ENCODE measurements at places on chromosomes 7 and 10.

DNA sequence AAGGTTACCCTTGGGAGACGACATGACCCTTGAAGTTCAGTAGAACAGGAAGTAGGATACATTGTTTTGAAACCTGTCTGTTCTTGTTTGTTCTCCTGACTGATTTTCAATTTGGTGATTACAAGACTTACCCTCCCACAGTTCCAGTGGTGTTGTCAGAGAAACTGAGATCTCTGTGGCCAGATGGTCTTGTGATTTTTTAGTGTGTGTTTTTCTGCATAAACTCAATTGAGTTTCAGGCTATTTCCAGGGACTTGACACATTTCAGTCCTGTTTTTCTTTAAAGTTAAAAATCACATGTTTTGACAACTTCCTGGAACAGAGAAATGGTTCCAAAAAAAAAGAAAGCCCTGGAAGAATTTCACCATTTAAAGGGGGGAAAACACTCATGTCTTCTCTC is 22.3 kb downstream of the PIK3CG start:
- no peak for DNase-seq

- no peak for DNase-seq
Measured at GRCh38 chr7:114083166-114084001, 164.6 kb upstream of the PPP1R3A start.

DNA sequence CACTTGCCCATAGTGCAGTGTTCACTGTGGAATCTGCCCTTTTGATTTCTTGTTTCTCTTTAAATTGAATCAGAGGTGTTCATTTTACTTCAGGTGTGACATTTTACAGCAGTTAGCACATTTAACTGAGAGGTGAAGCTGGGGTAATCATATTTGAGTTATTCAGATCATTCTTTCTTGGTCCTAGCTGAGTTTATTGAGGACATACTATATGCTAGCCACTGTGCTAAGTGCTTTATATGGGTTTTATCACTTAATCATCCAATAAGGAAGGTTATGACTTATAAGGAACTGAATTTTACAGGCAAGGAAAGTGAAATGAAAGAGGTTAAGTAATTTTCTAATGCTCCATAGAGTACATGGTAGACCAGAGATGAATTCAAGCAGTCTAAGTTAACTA is 79.7 kb downstream of the PON1 start:
- no peak for DNase-seq

DNA sequence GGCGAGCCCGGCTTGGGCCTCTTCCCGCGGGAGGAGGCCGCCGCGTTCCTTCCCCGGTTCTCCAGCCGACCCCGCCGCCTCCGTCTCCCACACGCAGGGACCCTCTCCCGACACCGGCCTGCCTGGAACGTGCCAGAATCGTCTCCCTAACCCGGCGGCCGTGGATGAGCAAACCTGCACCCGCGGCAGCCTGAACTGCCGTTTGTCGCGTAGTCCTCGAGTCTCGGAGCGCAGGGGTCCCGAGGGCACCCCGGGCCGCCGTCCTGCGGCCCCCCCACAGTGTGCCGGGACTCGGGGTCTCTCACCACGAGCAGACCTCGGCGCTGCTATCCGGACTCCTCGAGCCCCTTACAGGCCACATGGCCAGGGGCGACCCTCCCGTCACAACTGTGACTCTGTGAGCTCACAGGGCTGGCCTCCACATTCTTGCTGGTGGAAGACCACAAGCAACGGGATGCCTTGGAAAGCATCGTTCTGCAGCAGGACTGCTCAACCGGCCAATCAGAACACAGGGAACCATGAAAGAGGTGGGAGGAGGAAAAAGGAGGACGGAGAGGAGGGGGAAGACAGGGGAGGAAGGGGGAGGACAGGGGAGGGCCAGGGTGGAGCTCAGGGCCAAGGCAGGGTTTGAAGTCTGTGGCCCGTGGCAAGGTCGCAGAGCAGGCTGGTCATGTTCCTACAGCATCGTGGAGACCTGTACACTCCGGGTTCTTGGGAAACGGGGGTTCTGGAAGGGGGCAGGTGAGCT is 276.9 kb downstream of the DNAJB6 start:
- no peak for DNase-seq

- DNase-seq: no peak
Measured at GRCh38 chr10:30708234-30708633, 78.7 kb upstream of the LYZL2 start.

DNA sequence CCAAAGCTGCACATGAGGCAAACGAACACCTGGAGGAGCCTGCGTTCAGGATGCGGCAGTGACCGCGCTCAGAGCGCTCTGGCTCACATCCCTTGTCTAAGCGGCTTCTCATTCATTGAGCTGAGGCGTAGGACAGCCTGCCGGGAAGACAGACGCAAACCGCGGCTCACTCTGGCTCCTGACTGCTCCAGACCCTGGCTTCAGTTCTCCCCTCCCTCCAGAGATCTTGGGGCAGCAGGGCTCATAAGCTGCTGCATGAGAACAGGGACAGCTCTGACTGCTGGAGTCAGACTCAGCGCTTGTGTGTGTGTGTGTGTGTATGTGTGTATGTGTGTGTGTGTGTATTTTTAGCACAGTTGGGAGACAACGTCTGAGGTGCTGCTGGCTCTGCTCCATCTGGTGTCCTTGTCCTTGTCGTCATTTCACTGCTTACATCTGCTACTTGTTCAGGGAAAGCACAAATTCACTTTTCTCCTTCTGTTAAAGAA is 15.8 kb upstream of the LYZL2 start:
- DNase-seq: no peak

DNA sequence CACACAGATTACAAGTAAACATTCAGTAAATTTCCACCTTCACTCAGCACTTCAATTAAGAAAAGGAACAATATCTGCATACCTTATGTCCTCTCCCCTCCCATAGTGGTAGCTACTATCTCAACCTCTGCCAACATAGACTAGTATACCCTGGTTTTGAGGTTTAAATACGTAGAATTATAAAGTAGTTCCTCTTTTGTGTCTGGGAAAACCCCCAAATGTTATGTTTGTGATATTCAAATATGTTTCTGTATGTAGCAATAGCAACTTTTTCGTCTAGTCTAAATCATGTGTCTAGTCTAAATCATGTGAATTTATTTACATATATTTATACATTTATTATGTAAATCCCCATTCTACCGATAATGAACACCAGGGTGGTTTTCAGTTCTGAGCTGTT is 13.2 kb upstream of the CAMK2B start:
- DNase-seq: no peak

DNA sequence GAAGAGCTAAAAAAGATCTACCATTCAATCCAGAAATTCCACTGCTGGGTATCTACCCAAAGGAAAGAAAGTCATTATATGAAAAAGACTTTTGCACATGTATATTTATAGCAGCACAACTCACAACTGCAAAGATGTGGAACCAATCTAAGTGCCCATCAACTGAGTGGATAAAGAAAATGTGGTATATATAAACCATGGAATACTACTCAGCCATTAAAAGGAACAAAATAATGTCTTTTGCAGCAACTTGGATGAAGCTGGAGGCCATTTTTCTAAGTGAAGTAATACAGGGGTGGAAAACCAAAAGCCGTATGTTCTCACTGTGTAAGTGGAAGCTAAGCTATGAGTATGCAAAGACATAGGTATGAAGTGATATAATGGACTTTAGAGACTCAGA is 3.0 kb downstream of the ANXA7 start:
- no peak for DNase-seq

GRCh38 chr10:71860243-71861029 is 9.4 kb upstream of the PSAP start:
- DNase-seq: no peak

DNA sequence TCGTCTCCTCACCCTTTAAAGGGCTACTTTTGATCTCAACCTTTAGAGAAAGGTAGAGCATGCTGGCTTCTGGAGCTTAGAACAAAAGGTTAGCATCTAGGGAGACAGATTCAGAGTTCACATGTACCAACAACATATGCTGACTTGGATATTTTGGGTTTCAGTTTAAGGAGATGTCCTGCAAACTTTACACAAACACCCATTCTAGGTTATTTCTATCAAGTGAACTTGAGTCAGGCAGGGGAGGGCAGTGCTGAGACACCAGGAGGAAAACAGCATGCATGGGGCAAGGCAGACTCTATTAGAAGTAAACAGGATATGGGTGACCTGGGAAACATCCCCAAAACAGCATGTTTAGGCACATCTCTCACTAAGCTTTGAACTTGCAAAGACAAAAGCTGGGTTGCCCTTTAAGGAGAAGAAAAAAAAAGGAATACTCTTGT is 43.8 kb downstream of the ARL4A start:
- DNase-seq: no peak

- DNase-seq: no peak
Measured at GRCh38 chr10:71769279-71769823, 4.0 kb downstream of the VSIR start.

GRCh38 chr7:104933521-104933988 is 80.5 kb upstream of the KMT2E start:
- no peak for DNase-seq

- no peak for DNase-seq
Measured at GRCh38 chr7:73308074-73308664, 457 bp downstream of the NSUN5 start.

- DNase-seq: no peak
Measured at GRCh38 chr7:41867639-41868280, 164.9 kb upstream of the INHBA start.

GRCh38 chr10:78254013-78254412 is 220.3 kb downstream of the RPS24 start:
- DNase-seq: no peak

- no peak for DNase-seq
Measured at GRCh38 chr7:100895956-100896731, 456 bp upstream of the ACHE start.

GRCh38 chr10:3407208-3407607 is 234.6 kb upstream of the PITRM1 start:
- DNase-seq: no peak

- no peak for DNase-seq
Measured at GRCh38 chr7:132580277-132580676, 4.0 kb upstream of the PLXNA4 start.

DNA sequence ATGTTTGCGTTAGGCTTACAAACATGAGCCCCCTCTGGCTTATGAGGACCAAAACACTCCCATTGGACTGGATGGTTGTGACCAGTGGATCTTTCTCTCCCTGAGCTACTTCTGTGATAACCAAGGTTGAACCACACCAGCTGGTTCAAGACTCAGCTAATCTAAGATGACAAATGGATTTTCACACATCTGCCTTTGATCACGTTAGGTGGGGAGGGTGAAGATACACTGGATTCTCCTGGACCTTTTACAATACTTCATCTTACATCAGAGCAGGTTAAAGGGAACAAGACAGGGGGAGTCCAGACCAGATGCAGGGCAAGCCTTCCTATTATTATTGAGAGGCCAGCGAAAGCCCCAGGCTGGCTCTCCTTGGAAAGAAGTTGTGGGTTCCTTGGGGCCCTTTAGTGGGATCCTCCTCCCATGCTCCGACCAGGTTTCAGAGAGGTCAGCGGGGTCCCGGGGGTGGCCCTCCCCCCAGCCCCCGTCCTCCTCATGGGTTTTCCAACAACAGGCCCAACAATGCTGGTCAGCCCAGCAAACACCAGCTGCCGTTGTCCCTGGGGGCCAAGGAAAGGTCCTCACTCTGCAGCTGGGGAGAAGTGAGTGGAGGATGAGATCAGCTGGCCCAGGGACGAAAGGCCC is 2.8 kb downstream of the GFRA1 start:
- no peak for DNase-seq

DNA sequence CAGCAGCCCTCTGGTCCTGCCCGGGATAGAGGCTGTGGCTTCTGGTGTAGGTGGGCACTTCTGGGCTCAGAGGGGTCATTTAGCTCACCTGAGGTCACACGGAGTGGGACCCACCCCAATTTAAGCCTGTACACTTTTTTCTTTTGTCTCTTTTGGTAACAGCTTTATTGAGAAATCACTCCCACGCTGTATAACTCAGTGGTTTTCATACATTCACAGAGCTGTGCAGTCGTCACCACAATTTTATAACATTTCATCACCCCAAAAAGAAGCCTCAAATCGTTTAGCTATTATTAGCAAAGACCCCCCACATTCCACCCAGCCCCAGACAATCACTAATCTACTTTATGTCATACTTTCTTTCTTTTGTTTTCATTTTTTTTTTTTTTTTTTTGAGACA is 62.3 kb downstream of the LHPP start:
- no peak for DNase-seq

- no peak for DNase-seq
Measured at GRCh38 chr10:69991151-69991550, 61.5 kb upstream of the MACROH2A2 start.

GRCh38 chr7:90210981-90211380 is 559 bp upstream of the STEAP2 start:
- DNase-seq: no peak

GRCh38 chr7:134472572-134473244 is 13.8 kb upstream of the AKR1B1 start:
- DNase-seq: no peak

DNA sequence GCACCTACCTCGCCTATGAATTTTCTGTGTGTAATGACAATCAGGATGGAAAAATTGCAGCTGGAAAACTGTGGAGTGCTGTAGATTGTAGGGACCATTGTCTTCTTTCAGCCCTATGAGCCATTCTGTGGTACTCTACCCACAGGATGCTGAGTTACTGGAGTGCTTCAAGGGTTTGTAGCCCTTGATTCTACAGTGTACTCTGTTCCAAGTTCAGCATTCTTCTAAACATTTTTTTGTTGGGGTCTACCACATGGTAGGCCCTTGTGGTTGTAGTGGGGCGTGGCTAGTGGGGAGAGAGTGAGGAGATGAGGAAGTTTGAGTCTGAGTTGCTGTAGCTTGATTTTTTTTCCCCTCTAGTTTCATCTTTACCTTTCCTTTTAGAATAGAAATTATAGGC is 33.5 kb downstream of the REEP3 start:
- peak; percentile 17 for DNase-seq

DNA sequence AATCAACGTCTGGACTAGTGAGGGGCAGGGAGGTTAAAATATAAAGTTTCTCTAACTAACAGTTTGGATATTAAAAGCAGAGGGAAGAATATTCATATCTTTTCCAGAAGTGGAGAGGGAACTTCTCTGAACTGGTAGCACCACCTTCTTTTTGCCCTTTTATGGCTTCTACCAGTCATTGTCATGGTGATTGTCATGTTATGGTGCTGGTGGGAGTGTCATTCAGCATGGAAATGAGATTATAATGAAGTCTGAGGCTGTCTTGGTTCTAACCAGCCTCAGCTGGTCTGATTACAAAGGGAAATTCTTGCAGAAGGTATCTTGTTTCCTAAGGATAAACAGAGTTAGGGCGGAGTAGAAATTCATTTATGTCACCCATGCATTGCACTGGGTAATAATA is 523.8 kb downstream of the ZWINT start:
- no peak for DNase-seq

DNA sequence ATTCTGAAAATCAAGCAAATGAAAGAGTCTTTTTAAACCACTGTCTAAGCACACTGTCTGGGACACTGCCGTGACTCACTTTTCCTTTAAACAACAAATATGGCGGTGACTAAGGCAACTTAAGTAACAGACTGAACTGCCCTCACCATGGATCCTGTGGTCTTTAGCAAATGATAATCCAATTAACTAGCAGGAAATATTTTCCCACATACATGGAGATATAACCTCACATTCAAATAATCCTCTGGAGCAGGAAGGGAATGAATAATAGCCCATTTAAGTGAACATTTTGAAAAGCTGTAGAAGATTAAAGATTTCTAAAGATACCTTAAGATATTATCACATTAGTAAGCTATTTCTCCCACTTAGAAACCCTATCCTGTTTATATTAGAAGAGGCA is 40.3 kb upstream of the LRRC17 start:
- no peak for DNase-seq

GRCh38 chr10:23331567-23332301 is 12.9 kb downstream of the C10orf67 start:
- no peak for DNase-seq

All from T-helper 17 cell (primary cell).